ENCODE measurements at places on chromosomes 16 and 17. TPM values are rescaled to one million over a fixed set of nuclear protein-coding genes. Genes with fewer than 3 reads are reported as not detected.

DNA sequence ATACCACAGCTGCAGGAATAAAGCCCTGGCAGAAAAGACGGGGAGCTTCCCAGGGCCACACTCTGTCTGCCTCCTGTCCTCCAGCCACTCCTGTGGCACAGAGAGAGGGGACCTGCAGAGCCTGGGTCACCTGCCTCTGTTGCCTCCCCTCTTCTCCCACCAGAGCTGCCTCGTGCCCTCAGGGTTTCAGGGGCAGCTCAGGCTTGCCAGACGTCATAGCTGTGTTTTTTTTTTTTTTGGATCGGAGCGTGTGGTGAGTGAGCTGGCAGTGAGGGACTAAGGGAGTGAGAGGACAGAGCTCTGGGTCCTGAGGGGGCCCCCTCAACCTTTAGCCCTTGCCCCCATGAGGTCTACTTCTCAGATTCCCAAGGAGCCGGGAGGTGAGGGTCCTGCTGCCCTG is 2.1 kb downstream of the PIK3R6 start:
- no peak for DNase-seq

- DNase-seq, result no peak
Observed at GRCh38 chr17:75846692-75847613, 2.7 kb upstream of the UNC13D start.

Gene TBC1D3C
- not detected for total RNA-seq

- DNase-seq, result no peak
Observed at GRCh38 chr17:30812218-30813177, 12.0 kb downstream of the CRLF3 start.

- DNase-seq, result no peak
Observed at GRCh38 chr16:66507731-66508239, 42.1 kb downstream of the TK2 start.

DNA sequence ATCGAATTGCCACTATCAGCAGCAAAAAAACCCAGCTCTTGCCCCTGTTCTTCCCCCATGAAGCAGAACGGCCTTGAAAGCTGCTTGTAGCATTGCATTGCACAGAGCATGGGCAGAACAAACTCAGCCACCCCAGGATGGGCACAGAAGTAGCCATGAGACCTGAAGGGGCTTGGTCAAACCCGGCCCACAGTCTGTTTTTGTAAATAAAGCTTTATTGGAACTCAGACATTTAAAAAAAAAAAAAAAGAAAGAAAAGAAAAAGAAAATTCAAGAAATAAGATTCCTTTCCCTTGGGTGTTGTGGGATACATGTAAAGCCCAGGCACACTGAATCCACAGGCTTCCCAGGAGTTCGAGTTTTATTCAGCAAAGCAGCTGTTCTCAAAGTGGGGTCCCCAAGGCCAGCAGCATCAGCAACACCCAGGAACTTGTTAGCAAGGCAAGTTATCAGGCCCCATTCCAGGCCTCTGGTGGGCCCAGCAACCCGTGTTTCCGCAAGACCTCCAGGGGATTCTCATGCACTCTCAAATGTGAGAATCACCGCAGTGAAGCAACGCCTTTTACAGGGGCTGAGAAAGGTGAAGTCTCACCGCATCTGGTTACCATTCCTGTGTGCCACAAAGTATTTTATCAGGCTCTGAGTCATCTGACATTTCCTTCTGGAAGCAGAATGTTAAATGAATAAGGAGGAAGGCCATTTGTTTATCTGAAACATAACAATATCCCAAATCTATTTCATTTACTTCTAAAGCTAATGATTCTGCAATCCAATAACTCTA is 108.2 kb downstream of the SLC39A11 start:
- no peak for DNase-seq

GRCh38 chr17:50168319-50168718 is 2.5 kb downstream of the SGCA start:
- no peak for DNase-seq

Gene HS3ST4
- not detected for total RNA-seq

Gene ATP2A1
- 4.7 TPM for total RNA-seq

GRCh38 chr17:29835435-29836351 is 94.3 kb downstream of the SSH2 start:
- no peak for DNase-seq

DNA sequence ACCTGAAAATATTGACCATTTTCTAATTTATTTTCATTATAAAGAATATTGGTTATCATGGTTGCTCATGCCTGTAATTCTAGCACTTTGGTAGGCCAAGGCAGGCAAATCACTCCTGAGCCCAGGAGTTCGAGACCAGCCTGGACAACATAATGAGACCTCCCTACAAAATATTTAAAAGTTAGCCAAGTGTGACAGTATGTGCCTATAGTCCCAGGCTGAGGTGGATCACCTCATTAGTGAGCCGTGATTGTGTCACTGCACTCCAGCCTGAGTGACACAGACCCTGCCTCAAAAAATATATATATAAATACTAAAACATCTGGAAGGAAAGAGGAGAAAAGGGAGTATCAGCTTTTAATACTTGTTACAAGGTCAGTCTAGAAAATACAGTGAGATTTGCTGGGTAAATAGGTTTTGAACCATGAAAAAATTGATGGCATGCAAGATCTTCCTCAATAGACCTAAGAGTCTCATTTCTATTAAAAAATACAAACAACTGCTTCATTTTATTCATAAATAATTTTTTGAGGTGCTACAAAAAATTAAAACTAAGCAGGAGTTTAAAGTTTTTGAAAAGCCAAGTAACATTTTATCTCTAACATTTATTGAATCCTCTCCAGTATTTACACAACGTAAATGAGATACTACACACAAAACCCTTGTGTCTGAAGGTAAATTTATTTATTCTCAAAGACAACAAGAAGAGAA is 47.7 kb downstream of the TUBD1 start:
- no peak for DNase-seq

Data from activated naive CD4-positive, alpha-beta T cell treated with anti-CD3 and anti-CD28 coated beads, Interleukin-2, amount 50 U/mL, for 72 hours (primary cell).